ENCODE measurements at places on chromosomes 6 and 20.

- DNase-seq, result no peak
These were observed 218.1 kb upstream of the MCHR2 start for GRCh38 chr6:100212131-100212530.

- DNase-seq, result no peak
These were observed 53.3 kb upstream of the KIF25 start for GRCh38 chr6:167944130-167944529.

DNA sequence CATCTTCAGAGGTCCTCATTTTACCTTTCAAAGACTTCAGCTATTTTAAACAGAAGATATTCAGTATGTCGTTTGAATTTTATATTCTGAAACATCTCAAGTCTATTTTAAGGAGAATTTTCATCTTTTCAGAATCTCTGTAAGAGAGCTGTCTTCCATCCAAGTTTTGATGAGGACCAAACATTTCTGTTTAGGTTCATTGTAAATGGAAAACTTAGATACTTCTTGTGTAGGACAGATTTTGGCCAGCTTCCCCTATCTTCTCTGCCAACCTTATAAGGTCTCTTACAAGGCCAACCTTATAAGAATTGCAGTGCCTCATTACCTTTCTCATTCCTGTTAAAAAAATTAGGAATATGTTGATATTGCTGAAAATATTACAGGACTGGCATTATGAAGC is 88.1 kb downstream of the AKAP7 start:
- DNase-seq, result no peak

GRCh38 chr20:61933481-61933950 is 132.2 kb downstream of the TAF4 start:
- DNase-seq, result no peak

GRCh38 chr20:36010825-36011224 is 42.4 kb downstream of the CNBD2 start:
- no peak for DNase-seq

- no peak for DNase-seq
These were observed 16.4 kb upstream of the MICA start for GRCh38 chr6:31386977-31387376.

DNA sequence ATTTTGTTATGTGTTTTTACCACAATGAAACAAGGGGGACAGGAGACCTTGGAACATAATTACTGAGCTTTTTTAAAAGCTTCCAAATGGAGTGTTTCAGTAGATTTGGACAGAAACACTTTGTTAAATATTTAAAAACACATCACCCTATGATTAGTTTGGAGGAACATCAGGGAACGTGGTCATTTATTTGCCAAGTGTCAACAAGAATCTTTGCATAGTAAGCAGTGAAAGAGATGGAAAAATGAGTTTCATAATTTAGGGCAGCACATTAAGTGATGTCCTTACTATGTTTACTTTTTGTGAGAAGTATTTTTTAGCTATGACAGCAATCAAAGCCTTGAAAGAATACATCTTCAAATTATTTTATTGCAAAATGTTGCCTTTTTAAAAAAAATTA is 82.6 kb downstream of the PROKR2 start:
- no peak for DNase-seq

DNA sequence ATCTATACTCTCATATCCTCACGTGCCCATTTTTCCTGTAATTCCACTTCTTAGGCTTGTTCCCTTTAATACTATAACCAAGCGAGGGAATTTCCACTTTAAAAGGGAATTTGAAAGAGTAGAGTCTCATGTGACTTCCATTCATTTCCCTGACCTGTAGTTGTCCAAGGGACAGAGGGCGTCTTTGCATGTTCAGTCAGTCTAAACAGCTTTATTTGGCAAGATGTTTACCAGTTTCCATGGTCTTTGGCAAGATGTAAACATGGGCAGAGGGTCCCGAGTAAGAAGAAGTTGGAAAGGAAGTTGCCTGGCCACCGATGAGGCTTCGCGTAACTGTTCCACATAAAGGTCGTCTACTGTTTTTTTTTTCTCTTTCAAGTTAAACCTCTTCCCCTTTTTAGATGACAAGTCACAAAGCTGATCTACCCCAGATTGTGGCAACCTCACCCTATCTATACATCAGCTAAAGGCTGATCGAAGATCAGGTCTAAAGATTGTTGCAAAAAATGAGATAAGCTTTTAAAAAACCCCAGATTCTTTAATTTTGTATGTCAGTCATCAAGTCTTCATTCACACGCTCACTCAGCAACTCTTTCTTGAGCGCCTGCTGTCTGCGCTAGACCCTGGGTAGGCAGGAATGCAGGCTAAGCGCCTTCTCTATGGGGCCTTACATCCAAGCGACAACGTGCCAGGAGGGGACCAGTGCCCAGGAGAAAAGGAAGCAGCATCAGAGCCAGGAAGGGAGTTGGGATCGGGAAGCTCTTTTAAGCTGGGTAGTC is 31.7 kb upstream of the CCR6 start:
- no peak for DNase-seq

GRCh38 chr20:35767683-35768481 is 3.9 kb upstream of the PHF20 start:
- DNase-seq, result no peak

DNA sequence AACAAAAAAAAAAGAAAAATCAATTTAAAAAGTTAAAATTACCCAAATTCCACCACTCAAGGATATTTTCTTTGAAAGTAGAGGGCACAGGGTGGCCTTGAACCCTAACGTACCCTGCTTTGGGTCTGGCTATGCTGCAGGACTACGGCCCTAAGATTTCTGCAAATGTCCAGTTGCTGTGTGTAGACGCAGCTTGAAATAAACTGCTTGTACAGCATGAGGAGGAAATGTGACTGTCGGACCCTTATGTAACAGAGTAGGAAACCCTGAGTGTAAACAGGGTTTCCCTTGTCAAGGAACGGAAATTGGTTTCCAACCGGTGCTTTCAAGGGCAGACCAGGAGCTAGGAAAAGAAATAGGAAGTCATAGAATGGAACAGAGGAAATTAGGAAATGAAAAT is 60.7 kb upstream of the SHLD1 start:
- DNase-seq, result no peak

DNA sequence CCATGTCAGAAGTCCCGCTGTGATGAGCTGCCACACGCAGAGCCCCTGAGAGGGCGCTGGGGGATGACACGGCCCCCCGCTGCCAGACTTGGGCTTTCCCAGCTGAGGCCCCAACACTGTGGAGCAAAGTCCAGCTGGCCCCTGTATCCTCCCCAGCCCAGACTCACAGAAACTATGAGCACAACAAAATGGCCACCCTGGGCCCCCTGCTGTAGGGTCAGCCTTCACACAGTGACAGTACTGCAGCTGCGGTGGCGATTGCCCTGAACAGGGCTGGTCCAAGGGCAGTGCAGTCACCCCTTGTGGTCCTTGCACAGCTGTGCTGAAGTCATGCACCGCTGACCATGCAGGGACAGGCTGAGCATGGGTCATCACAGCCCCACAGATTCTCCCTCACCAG is 78.2 kb upstream of the CST7 start:
- no peak for DNase-seq

- DNase-seq, result no peak
These were observed 135.4 kb downstream of the NRN1 start for GRCh38 chr6:5871296-5871695.

DNA sequence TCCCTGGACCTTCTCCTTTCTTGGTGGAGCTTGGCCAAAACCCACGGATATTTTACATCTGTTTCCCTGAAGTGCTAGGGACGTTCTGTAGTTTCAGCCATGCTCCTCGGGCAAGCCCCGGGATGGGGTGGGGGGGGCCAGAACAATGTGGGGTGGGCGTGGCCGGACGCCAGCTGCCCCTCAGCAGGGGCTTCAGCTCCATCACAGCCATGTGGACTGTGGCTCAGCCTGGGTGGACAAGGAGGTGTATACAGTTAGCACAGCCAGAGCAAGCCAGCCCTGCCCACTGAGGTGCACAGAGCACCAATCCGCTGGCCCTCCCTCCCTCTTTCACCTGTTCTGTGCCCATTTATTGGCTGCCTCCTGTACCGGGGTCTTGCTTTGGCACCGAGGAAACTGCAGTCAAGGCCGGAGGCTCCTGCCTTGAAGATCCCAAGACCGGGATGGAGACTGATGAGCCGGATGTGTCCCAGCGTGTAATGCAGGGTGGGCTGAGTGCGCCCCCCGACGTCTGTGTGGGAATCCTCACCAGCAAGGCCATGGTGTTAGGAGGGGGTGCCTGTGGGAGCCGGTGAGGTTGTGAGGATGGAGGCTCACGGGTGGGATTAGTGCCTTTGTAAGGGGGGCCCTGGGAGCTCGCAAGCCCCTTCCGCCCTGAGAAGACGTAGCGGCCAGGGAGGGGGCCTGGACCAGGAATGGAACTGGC is 28.0 kb downstream of the FRMD1 start:
- DNase-seq, result no peak

GRCh38 chr20:23132930-23133559 is 46.9 kb upstream of the CD93 start:
- no peak for DNase-seq

DNA sequence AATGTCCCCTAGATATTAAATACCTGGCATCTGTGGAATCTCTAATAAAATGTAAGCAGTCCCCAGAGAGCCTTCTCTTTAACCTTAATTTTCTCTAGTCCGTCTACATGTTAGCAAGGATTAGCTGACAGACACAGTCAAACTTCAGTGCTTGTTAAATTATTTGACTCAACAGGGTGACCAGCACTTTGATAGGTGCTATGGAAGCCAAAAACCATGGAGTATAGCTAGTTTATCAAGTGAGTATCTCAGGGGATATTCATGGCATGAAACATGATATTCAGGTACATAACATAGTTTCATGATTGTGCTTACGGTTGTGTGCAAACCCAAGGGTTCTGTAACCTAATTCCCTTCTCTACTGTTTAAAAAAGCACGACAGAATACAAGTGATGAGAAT is 3.9 kb downstream of the RHAG start:
- no peak for DNase-seq

- DNase-seq, result no peak
These were observed 1.7 kb downstream of the PRR18 start for GRCh38 chr6:166306378-166307081.

- DNase-seq, result peak; percentile 85
These were observed 496.0 kb upstream of the MARCKS start for GRCh38 chr6:113361014-113361645.

Measured in HS-5 (cell line).